ENCODE measurements at places on chromosomes 13 and 19. TPM values are rescaled to one million over a fixed set of nuclear protein-coding genes. Genes with fewer than 3 reads are reported as not detected.
A peak's percentile ranks its signal among the peaks of the same experiment; 100 is the strongest.

Gene RDH8
- total RNA-seq: not detected

Gene MISP
- not detected for total RNA-seq

Gene S1PR4
- total RNA-seq: 0.96 TPM

Gene ONECUT3
- not detected for total RNA-seq

Gene CACNA1A
- total RNA-seq: 0.66 TPM

Gene PCDH9
- total RNA-seq: 22.2 TPM

Gene KLK3
- total RNA-seq: not detected

Gene APOE
- 81.7 TPM for total RNA-seq

Gene SMAD9
- total RNA-seq: 12.4 TPM

Gene OR7D4
- total RNA-seq: not detected

Gene YIF1B
- 19.6 TPM for total RNA-seq

- no peak for DNase-seq
These were observed 16.4 kb upstream of the ZNF14 start for GRCh38 chr19:19749117-19749907.

DNA sequence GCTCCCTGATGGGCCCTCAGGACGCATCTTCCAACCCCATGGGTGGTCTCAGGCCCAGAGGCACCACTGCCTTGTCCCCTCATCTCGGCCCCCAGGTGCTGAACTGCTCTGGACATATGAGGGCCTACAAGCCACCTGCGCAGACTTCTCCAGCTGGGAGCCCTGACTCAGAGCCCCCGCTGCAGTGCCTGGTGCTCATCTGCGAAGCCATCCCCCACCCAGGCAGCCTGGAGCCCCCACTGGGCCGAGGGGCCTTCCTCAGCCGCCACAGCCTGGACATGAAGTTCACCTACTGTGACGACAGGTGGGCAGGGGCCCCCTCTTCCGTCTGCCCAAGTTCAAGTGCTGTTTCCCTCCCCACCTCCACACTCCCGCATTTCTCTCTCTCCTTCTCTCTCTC, 12.2 kb downstream of the HIF3A start:
- no peak for DNase-seq

DNA sequence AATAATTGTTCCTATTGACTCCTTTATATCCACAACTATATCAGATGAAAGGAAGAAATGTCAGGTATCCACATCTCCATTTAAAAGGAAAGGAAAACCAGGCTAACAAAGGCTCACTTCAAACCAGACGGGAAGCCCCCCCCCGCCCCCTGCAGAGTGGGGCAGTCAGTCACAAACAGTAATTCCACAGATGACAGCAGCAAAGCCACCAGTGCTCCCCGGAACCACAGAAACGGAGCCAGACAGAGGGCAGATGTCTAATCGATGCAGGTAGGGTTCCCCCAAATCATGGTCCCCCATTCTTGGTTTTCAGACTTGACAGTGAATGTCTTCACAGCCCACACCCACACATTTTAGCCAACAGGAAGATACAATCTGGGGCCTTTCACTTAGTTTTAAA, 100.8 kb downstream of the STK24 start:
- DNase-seq: peak; percentile 39

GRCh38 chr19:6439743-6440142, 6.2 kb upstream of the SLC25A41 start:
- DNase-seq: no peak

DNA sequence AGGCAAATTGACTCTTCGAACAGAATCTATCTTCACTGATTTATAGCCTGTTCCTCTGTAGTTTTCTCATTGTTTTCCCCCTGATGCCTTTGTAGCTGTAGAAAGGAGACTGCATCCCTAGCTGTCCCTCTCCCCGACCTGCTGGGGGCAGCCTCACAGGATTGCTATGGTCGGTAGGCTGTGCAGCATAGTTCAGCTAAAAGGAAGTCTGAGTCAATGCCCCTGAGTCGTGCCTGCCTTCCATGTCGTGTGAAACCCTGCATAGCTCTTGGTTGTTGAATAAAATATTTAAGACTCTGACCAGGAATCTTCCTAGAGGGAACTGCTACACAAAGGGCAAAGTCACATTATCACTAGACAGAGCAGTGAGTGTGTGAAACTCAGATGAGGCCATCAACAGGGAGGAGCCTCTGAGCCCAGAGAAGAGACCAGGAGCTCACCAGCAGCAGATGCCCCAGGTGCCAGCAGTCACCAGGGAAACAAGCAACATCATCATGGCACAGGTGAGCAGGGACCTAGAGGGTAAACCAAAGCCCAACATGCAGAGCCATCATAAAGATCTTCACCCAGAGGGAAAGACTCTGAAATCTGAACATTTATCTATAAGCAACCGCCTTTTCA, 108.4 kb upstream of the NBEA start:
- no peak for DNase-seq

DNA sequence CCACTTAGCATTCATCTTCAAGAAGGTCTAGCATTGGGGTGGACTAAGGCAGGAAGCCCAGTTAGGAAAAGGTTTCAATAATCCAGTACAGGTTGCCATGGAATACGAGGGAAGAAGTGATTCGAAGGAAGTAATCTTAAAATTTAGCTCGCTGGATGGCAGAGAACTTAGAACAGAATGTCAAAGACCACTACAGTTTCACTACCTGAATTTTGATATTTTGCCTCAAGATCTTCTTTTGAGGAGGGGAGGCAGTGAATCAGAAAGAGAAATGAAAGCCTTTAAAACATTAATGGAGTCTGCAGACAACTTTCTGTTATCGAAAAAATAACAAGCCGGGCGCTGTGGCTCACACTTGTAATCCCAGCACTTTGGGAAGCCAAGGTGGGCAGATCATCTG, 7.0 kb upstream of the RAB8A start:
- no peak for DNase-seq

DNA sequence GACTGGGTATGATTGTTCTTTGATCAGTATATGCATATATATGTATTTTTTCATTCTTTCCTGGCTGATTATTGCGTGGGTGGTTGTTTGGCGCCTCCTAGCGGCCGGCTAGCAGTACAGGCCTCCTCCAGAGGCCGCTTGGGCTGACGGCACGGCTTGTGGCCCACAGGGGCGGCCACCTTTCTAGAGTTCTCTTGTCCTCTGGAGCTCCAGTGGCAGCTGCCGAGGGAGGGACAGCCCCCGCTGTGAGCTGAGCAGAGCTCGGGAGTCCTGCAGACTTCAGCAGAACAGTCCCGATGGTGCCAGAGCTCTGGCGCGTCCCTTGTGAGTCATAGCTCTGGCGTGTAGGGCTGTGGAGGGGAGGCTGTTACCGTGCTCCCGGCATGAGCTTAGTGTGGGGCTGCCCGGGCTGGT, 22.5 kb upstream of the ZNF429 start:
- peak; percentile 71 for DNase-seq

DNA sequence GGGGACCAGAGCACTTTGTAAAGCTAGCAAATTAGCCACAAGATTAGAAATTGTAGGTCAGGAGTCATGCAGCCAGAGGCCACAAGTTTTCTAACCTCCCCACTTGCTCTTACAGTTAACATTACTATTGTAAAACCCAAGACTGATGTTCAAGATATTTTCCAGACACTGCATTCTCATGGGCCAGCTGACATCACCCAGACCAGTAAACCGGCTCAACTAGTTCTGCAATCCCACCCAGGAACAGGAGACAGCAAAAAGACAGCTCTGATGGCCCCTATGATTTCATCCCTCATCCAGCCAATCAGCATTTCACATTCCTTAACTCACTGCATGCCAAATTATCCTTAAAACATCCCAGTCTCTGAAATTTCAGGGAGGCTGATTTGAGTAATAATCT, 178.5 kb downstream of the PRR20E start:
- DNase-seq: no peak

DNA sequence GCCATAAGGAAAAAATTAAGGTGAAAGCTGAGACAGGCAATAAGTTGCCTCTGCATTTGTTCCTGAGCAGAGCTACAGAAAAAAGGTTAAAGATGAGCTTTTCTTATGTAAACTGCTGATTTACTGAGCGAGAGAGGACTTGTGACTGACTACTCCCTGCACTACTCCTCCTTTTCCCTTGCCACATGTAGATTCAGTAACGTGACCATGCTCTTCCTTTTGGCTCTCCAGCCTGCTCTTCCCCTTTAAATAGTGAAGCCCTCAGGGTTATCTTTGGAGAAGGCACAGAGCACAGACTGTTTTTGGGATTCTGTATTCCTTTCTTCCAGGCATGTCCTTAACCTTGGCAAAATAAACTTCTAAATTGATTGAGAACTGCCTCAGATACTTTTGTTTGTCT, 630.2 kb downstream of the UQCRFS1 start:
- no peak for DNase-seq

DNA sequence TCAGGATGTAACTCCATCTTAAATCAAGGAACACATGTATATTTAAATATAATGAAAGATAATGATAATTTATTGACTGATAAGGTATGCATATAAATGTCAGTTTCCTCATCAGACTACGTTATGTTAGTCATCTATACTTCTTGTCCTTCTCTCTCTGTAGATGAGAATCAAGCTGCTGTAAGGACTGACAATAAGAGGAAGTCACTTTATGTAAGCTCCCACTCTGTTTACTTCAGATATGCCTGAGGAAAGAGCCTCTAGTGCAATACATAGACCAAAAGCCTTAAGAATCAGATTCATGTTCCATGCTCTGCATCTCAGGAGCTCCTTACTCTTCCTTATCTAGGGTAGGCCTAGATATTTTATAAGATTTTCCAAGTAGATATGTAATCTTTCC, 9.6 kb upstream of the SLITRK6 start:
- DNase-seq: no peak

GRCh38 chr13:77832339-77833100, 86.1 kb downstream of the EDNRB start:
- no peak for DNase-seq

GRCh38 chr13:66069570-66069969, 1160.6 kb downstream of the PCDH9 start:
- DNase-seq: no peak

- no peak for DNase-seq
These were observed 8.8 kb downstream of the RRAS start for GRCh38 chr19:49631014-49631588.

DNA sequence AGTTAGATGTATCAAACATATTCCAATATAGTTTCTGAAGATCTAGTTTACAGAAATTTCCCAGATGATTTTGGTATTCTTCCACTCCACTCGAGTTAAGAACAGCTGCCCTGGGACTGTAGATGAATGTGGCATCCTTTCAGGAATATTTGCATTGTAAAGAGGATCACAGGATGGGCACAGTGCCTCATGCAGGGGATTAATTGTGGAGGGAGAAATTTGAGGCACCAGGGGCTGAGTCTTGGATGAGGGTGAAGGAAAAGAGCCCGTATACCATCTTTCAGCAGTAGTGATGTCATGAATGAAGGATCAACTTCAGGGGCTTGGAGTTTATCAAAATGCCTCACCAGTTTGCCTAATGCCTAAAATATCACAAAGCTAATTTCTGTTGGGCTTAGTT, 4.0 kb upstream of the PDS5B start:
- no peak for DNase-seq

DNA sequence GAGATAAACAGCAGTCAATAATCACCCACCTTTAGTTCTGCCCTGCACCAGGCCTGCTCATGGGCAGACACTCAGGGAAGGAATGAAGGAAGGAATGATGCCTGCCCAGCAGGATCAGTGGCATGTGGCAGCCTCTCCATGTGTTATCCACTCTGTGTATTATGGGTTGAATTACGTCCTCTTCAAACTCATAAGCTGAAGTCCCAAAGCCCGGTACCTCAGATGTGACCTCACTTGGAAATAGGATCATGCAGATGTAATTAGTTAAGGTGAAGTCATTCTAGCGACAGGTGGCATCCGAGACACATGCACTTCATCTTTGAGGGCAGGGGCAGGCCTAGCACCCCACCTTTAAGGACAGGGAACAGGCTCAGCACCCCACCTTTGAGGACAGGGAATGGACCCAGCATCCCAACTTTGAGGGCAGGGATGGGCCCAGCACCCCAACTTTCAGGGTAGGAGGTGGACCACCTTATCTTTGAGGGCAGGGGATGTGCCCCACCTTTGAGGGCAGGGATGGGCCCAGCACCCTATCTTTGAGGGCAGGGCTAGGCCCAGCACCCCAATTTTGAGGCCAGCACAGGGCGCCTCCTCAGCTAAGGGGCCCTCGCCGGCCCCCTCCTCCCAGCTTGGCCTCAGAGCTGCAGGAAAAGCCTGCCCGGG, 127.6 kb downstream of the URI1 start:
- DNase-seq: no peak

- no peak for DNase-seq
These were observed 162.8 kb upstream of the SOX1 start for GRCh38 chr13:111904166-111904565.

DNA sequence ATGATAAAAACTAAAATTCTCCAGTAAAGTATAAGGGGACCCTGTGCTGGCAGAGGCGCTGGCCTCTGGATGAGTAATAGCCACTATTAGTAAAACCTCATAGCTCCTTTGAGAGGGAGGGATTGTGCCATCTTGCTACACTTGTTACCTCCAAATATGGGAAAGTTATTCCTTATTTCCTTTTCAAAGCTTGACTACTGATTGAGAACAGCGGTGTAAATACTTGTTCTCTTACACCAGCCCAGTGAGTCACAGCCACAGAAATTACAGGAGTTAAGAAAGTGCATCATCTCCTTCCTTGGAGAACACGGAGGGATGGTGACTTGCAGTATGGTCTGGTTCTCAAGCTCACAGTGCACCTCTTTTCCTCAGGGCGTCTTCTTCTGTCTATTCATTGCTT, 379.0 kb downstream of the EFNB2 start:
- no peak for DNase-seq

- DNase-seq: no peak
These were observed 55.0 kb downstream of the TSHZ3 start for GRCh38 chr19:31294189-31294588.

DNA sequence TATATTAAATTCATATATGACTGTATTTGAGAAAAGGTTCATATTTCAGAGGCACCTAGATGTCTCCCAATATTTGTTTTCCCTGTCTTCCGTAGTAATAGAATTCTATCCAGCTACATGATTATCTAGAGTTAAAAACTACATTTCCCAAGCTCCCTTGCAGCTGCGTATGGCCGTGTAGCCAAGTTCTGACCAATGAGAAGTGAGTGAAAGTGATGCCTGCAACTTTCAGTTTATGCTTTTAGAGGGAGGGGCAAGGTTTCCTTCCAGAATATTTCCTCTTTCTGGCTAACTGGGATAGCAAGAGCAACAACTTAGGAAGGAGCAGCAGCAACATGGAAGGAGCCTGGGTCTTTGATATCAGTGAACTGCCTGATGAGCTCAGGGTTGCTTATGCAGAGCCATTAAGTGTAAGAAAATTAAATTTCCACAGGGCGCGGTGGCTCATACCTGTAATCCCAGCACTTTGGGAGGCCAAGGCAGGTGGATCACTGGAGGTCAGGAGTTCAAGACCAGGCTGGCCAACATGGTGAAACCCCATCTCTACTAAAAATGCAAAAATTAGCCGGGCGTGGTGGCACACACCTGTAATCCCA, 23.2 kb upstream of the CYP2A13 start:
- DNase-seq: no peak

DNA sequence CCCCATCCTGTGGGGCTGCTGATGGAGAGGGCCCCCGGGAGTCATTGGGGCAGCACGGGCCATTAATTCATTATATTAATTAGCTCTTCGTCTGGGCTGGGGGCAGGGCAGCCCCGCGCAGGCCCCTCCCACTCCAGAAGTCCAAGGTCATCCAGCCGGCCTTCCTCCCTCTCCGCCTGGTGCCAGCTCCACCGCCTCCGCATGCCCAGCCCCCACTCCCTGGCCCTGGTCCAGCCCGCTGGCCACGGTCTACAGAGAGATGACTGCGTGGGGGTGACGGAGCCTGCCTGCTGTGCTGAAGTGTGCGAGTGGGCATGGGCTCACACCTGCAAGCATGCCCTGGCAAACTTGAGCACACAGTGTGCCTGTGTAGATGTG, 8.8 kb downstream of the IGLON5 start:
- no peak for DNase-seq

Measured in right cardiac atrium (tissue), 5 donors.